ENCODE measurements at places on chromosomes 12 and 14.

DNA sequence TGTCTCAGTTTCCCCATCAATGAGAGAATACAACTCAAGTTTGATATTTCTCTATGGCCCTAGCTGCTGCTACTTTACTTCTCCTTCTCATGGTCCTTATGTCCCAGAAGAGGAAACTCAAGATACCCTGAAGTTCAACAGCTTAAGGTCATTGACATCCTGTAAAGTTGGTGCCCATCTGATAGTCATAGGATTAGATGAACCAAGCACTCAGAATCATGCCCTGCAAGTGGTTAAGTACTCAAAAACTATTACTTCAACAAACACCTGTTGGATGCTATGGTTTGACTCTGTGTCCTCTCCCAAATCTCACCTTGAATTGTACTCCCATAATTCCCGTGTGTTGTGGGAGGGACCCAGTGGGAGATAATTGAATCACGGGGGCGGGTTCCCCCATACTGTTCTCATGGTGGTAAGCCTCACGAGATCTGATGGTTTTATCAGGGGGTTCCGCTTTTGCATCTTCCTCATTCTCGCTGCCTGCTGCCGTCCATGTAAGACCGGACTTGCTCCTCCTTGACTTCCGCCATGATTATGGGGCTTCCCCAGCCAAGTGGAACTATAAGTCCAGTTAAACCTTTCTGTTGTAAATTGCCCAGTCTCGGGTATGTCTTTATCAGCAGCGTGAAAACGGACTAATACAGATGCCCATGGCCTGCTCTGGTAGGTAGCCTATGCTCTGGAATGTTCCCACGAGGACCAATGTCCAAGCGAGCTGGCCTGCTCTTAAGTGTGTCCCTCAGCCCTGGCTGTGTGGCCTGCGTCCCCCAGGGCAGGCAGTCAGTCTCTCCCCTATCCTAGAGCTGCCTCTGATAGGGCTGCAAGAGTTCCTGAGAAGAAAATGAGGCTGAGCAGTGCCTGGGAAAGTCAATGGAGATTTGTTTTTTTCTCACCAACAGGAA, 18.1 kb downstream of the CAMKK2 start:
- DNase-seq: no peak

DNA sequence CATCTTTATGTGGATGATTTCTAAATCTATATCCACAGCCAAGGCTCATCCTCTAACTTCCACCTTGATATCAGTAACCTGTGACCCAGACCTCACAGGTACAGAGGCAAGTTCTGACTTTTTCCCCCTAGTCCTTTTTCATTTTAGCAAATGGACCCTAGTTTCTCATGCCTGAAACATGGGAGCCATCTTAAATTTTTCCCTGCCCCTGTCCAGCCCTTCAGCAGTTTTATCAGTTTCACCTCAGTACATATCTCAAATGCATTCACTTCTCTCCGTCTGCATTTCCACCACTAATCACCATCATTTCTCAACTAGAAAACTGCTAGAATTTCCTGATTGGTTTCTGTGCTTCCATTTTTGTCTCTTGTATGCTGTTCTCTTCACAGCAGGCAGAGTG, 79.3 kb downstream of the DIP2B start:
- no peak for DNase-seq

GRCh38 chr14:71166180-71166837, 259.1 kb downstream of the PCNX1 start:
- DNase-seq: no peak

GRCh38 chr14:75675265-75675960, 14.4 kb downstream of the TTLL5 start:
- DNase-seq: no peak

DNA sequence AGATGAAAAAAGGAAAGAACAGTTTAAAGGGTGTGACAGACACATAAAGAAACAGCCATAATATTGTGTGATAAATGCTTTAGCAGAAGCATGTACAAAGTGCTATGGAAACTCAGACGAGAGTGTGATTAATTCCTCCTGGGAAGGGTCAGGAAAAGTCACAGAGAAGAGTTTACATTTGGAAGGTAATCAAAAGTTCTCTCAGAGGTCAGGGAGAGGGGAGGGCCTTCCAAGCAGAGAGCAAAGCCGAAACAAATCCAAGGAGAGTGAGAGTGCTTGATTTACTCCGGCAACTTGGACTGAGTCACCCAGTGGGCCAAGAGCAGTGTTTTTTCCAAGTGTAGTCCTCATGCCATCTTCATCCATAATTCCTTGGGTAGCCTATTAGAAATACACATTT, 108.3 kb downstream of the IGF1 start:
- DNase-seq: no peak

DNA sequence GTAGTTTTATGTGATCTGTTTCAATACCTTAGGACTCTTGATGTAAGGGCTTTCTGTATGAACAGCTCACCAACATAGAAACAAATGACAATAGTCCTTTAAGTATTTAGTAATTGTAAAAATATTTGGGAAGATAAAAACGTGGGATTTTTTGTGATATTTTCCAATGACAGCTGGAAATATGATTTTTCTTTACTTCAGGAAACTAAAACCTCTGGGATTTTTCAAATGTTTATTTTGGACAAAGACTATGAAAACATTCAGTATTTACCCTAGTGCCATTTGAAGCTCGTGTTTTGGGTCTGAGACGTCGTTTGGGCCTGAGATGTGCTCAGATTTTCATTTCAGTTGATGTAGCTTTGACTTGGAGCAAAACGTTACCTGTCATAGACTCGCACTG, 240.0 kb downstream of the BMP4 start:
- no peak for DNase-seq

DNA sequence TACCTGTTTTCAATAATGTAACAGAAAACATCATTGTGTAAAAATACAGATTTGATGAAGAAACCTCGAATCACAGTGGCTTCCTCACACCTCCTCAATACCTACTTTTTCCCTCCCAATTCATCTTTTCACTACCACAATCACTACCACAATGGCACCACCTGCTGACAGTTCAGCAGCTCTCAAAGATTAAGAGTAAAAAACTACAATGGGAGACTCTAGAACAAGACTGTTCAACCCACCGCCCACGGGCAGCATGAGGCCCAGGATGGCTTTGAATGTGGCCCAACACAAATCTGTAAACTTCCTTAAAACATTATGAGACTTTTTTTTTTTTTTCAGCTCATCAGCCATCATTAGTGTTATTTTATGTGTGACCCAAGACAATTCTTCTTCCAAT, 15.2 kb downstream of the MED6 start:
- DNase-seq: no peak

- DNase-seq: no peak
Observed at GRCh38 chr12:123070267-123071081, 80.4 kb downstream of the PITPNM2 start.

DNA sequence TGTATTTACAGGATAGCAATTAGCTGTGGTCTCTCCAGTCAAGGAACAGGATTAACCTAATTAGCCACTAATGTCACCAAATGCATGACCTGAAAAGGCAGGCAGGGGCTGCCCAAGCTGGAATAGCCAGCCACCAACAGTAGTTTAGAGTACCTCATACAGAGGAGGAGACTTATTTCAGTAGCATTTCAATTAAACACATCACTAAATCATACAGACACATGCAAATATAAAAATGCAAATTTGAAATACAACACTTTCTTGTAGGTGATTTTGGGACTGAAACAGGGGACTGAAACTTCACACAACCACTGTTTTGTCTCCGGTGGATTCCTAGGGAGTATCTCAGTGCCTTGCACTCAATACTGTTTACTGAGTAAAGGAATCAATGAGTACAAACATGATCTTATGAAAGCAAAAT, 636 bp upstream of the IFNG-AS1 start:
- DNase-seq: no peak

GRCh38 chr12:65778258-65779090, 45.8 kb upstream of the HMGA2 start:
- DNase-seq: no peak

- no peak for DNase-seq
Observed at GRCh38 chr12:1864867-1865266, 44.5 kb downstream of the LRTM2 start.

- DNase-seq: no peak
Observed at GRCh38 chr12:132130690-132131089, 13.4 kb downstream of the DDX51 start.

- no peak for DNase-seq
Observed at GRCh38 chr14:64707661-64708060, 3.4 kb downstream of the PLEKHG3 start.

DNA sequence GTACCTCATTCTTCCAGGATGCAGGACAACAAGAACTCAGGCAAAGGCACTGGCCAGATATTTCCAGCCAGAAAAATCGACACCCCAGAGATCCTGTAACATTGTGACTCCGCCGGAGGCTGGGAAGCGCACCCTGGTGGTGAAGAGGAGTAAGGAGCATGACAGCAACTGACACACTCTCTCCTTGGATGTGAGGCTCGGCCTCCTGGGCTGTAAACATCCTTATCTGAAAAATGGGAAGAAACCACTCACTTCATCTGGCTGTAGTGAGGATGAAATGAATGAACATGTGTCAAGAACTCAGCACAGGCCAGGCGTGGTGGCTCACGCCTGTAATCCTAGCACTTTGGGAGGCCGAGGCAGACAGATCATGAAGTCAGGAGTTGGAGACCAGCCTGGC, 27.5 kb downstream of the TCHP start:
- peak; percentile 33 for DNase-seq

GRCh38 chr14:76480426-76480825, 104.5 kb downstream of the ESRRB start:
- DNase-seq: no peak

DNA sequence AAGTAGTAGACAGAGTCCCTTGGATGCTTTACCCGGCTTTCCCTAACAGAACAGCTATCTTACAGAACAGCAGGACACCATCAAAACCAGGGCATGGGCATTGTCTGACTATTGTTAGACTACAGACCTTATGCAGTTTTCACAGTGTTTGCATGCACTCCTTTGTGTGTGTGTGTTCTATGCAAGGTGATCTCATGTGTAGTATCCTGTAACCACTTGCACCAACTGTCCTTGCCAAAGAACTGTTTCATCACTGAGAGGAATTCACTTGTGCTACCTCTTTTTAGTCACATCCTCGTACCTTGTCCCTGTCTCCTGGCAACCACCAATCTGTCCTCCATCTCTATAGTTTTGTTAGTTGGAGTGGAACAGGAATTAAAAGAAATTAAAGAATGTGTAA, 183.6 kb upstream of the PZP start:
- DNase-seq: no peak

DNA sequence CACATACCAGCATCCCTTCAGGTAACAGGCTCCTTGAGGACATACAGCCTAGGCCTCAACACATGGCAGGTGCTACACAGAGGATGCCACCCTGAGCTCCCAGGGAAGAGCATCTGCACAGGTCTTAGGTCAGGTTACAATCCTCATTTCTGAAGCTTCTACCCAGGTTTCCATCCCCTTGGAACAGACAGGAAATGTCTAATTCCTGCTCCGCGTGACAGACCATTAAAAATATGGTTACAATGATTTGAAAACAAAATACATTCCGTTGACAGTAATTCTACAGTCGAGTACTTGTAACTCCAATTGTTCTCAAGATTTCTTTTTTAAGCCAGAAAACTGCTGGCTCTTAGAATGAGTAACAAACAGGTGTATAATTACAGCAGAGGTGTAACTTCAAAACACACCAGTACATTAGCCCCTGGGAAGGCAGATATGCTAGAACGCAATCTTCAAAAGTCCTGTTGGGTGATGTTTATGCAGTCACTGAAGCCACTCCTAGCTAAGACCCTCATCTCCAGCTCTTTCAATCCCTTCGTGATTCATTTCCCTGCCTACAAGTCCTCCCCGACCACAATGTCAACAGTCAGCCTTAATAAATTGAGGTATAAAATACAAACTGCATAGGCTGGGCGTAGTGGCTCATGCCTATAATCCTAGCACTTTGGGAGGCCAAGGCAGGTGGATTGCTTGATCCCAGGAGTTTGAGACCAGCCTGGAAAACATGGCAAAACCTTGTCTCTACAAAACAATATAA, 11.6 kb downstream of the SETD3 start:
- DNase-seq: no peak

- no peak for DNase-seq
Observed at GRCh38 chr12:97017213-97017612, 110.2 kb downstream of the NEDD1 start.

All from effector memory CD8-positive, alpha-beta T cell (primary cell).